Fibroblast of skin of left biceps (primary cell): ENCODE measurements at places on chromosomes 16 and 17.

DNA sequence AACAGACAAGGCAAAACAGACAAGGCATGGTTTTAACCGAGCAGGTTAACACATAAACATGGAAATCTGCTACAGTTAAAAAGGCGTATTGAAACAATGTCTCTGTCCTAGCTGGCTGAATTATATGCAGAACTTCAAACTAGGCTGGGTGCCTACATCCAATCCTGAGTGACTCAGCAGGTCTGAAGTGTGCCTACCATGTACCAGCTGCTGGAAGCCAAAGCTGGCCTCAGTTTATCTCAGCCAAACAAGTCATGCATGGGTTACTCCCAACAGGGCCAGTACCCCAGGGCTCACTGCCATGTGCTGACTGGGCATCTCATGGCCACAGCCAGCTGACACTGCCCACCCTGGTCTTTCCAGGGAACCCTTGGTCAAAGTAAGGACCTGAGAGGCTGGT is 4.0 kb downstream of the C1QBP start:
- no peak for DNase-seq

DNA sequence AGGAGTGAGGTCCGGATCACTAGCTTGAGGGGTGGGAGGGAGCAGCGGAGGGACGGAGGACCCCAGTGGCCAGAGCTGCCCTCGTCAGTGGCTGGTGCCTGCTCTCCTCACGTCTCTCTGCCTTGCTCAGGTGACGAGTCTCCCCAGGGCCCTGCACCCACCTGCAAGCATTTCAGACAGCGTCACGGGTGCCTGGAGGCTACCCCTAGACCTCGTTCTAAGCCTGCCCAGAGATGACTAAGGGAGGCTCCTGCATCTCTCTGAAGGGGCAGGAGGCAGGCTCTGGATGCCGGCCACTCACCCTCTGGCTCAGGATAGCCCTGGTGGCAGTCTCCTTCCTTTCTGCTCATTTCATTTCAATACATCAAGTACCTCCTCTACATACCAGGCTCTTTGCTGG is 68.8 kb downstream of the MRC2 start:
- DNase-seq: no peak

DNA sequence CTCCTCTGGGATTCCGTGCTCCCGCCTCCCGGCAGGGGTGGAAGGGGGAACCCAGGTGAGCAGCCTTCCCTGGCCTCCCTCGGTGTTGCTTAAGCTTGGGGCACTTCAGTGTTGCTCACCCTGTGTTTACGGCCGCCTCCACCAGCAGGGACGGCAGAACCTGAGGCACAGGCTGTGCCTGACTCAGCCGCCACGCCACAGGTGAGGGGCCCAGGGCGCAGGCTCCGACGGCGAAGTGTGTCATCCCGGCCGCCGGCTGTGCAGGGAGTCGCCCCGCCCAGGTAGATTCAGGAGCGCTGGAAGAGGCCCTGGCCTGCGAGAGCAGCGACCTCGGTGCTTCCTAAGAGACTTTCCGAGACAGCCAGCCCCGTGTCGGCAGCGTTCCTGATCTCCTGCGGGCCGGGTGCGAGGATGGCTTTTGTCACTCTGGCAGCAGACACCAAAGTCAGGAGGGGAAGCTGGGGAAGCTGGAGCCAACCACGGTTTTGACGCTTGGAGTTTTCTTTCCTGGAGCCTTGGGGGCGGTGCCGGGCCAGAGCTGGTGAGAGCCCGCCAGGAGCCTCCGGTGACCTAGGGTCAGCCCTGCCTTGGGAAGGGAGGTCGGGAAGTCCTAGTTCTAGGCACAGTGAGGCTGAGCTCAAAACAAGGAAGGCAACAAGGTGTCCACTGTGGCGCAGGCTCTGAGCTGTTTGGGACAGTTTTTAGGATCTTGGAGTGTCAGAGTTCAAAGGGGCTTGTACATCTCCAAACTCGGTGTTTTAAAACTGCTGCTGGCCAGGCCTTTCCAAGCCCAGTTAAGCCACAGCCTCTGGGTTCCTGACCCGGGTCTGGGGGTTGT is 2.1 kb downstream of the GSE1 start:
- no peak for DNase-seq

- no peak for DNase-seq
Observed at GRCh38 chr17:76104896-76105231, 1.3 kb upstream of the EXOC7 start.

GRCh38 chr17:56436142-56436541 is 157.4 kb upstream of the NOG start:
- DNase-seq: no peak

- DNase-seq: no peak
Observed at GRCh38 chr17:57597531-57598453, 147.3 kb downstream of the CCDC182 start.

- DNase-seq: no peak
Observed at GRCh38 chr16:82016263-82016662, 5.0 kb upstream of the SDR42E1 start.

DNA sequence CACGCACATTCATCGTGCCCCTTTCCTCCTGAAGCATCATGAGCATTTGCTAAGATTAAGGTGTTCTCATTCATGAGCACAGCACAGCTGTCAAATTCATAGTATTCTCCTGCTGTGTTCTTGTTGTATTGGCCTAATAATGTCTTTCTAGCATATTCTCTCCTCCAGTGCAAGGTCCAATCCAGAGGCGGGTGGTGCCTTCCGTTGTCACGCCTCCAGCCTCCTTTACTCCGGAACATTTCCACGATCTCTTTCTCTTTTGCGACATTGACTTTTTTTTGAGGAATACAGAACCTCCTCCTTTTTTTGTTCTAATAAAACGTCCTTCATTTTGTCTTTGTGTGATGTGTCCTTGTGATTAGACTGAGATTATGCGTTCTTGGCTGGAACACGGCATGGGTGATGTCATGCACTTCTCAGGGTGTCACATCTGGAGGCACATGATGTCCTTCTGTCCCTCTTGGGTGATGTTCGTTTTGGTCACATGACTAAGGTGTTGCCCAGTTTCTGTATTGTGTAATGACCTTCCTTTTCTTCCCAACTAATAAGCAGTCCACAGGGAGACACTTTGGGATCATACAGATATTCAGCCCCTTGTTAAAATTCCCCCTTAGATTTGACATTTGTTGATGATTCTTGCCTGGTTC is 66.3 kb downstream of the CLEC16A start:
- DNase-seq: no peak

DNA sequence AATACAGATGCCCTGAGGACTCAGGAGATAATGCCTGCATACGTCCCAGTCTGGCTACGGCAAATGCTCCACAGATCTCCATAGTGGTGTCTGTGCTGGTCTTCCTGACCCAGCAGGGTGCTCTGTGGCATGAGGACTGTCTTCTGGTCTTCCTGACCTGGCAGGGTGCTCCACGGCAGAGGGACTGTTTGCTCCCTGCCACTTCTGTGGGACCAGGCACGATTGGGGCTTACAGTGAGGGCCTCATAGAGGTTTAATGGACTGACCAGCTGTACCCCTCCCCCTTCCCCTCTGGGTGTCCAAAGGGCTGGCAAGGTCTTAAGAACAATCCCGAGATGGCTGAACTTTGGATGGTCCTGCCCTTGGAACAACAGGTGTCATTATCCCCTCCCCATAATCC is 123.1 kb downstream of the C16orf78 start:
- DNase-seq: no peak

GRCh38 chr17:8152112-8152775 is at the start of gene PER1:
TSS of gene PER1 (minus strand) at chr17:8152404. CDS start at chr17:8150706, 1,698 bp downstream.
- peak; percentile 71 for DNase-seq

GRCh38 chr16:88978608-88979346 is 1.8 kb upstream of the CBFA2T3 start:
- DNase-seq: no peak

DNA sequence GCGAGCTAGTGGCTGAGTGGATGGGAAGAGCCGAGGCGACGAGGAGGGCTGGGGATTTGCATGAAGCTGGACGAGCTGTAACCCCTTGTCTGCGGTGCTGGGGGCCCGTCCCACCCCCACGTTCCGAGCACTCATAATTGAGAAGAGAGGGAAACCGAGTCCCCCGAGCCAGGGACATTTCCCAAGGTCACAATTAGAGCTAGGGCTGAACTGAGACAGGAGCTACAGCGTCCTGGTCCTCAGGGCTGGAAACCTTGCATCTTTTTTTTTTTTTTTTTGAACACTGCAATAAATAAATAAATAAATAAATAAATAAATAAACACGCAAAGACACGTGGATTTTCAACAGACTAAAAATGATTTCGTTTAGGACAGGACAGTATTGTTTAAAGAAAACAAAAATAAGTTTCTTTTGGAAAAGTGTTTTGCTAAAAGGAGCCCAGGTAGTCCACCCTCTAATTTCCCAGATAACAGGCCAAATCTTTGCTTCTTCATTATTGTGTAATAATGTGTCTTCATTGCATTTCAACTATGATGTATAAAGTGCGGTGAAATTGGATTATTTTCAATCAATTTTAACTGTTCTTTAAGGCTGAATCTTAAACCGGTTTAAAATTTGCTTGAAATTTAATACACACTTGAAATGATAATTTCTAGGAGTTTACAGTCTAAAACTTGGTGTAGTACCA is 992 bp downstream of the GDPD1 start:
- DNase-seq: no peak

- no peak for DNase-seq
Observed at GRCh38 chr17:40309031-40309948, at the start of gene RARA. TSS of gene RARA (plus strand) at chr17:40309180. CDS start at chr17:40331219, 22,039 bp downstream.

DNA sequence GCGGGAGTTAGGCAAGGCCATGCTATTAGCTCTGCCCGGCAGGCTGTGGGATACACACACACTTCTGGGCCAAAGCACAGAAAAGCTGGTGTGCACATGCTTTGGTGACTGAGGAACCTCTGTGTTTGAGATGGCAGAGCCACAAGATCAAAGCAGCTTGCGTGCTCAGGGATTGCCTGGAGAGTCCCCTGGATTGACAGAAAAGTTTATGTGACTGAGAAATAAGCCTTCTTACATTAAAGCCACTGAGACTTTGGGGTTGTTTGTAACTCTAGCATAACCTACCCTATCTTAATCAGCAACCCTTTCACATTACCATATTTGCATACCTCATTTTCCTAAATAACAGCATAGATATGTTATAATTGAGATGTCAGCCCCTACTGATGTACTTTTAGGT is 69.3 kb downstream of the MYO1D start:
- no peak for DNase-seq

DNA sequence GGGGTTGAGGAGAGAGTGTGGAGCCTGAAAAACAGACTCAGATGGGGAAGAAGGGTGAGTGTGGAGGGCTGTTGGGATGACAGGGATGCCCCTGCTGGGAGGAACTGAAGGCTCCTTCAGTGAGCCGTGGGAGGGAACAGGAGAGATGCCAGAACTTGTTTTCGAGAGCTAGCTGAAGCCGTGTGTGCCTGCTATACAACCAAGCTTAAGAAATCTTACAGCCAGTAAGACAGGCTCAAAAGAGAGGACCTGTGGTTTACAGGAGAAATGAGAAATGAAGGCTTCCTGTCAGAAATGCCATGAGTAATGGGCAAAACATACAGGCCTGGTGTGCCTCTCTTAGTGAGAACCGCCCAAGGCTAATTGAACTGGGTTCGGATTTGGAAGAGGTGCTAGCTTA is 99.6 kb downstream of the SPACA3 start:
- no peak for DNase-seq

- no peak for DNase-seq
Observed at GRCh38 chr16:16113076-16113475, 110.2 kb downstream of the ABCC6 start.

DNA sequence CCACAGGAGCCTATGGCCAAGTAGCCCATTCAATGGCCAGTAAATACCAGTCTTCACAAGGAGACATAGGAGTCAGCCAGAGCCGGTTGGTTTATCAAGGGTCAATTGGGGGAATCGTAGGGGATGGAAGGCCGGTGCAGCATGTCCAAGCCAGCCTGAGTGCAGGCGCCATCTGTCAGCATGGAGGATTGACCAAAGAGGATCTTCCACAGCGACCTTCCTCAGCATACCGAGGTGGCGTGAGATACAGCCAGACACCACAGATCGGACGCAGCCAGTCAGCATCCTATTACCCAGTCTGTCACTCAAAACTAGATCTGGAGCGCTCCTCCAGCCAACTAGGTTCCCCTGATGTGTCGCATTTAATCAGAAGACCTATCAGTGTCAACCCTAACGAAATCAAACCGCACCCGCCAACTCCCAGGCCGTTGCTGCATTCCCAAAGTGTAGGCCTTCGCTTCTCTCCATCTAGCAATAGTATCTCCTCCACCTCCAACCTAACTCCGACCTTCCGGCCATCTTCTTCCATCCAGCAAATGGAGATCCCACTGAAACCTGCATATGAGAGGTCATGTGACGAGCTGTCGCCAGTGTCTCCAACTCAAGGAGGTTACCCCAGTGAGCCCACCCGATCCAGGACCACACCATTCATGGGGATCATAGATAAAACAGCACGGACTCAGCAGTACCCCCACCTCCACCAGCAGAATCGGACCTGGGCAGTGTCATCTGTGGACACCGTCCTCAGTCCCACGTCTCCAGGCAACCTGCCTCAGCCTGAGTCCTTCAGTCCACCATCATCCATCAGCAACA is 25.0 kb downstream of the CYB561 start:
- no peak for DNase-seq

DNA sequence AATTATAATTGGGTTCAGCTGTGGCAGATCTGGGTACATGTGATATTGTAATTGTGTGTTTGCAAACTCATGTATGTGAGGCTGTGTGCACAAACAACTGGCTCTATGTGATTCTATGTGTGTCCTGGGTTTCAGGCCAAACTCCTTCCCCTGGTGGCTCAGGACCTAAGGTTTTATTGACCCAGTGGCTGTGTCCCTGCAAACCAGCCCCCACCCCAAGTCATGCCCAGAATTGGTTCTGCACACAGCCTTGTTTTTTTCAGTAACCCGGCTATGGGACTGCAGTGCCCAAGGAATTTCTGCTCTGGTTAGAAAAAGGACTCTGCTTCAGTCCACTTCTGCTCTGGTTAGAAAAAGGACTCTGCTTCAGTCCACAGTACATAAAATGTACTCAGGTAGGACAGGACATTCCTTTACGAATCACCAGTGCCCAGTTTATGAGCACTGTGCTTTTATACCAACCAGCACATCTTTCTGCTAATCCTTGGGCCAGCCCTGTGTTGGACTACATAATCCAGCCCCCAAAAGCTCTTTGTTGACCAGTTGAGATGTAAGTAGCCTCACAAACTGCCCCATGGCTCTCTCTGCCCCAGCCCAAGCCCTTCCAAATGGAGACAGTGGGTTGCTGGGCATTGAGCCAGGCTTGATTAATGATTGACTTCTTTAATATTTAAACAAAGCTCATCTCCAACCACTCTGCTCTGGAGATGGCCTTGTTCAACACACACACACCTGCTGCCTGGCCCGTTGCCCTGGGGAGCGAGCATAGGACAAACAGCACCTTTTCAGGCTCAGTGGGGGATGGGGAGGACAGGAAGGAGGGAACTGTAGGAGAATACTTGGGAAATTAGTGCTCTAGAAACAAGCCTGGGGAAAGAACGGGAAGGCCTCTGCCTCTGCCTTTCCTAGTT is 2.9 kb upstream of the KCNH6 start:
- DNase-seq: no peak

DNA sequence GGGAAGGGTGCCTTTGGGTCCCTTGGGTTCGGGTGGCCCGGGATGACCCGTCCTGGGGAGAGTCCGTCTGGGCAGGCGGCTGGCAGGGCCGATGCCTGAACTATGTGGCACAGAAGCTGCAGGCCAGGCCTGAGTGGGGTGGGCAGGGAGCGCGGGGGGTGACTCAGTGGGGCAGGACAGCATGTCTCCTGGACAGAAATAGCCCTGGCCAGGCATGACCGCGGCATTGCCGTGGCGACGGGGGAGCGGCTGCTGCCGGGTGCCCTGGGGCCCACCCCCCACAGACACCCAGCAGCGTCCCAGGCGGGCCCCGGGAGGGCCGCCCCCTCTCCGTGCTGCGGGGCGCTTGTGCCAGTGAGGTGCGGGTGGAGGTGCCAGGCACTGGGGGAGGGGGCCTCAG is 1.8 kb upstream of the C1QTNF8 start:
- DNase-seq: no peak

- no peak for DNase-seq
Observed at GRCh38 chr16:61500851-61501250, 535.4 kb downstream of the CDH8 start.
